NCI-H524 (cell line): ENCODE measurements at places on chromosomes 6 and 20.

DNA sequence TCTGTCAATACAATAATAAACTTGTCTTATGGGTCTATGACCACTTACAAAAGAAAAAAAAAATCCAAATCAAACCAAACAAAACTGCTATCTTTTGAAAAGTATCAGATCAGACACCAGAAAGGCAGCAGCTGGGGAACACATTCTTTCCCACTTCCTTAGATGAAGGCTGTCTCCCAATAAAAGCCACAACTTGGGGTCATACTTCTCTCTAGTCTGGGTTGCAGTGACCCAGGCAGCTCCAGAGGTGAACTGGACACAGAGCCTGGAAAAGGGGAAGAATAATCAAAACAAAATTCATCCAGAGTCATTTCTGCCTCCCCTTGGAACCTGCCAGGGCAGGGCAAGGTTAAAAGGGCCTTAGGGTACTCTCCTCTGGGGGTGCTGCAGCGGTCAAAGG is 19.1 kb downstream of the ATXN1 start:
- DNase-seq = no peak

DNA sequence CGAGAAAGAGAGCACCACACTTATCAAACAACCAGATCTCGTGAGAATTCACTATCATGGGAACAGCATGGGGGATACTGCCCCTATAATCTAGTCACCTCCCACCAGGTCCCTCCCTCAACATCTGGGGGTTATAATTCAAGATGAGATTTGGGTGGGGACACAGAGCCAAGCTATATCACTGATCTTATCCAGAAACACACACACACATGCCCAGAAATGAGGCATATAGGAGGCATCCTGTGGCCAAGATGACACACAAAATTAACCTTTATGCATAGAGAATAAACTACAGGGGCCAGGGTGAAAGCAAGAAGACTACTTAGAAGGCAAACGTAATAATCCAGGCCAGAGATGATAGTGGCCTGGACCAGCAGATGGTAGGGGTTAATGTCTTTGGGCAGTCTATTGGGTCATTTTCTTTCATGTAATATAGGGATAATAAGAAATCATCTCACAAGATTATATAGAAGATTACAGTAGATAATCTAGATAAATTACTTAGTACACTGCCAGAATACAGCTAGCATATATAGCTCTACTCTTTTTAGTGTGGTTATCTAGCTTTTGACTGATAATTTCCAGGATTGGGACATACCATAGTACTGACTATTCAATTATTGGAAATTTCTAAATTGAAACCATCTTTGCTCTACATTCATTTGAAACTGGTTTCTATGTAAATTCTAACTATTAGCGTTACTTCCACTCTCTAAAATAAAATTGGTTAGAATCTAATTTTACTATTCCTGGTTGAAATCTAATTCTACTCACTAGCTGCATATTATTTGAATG is 20.0 kb downstream of the RNF144B start:
- DNase-seq = no peak

DNA sequence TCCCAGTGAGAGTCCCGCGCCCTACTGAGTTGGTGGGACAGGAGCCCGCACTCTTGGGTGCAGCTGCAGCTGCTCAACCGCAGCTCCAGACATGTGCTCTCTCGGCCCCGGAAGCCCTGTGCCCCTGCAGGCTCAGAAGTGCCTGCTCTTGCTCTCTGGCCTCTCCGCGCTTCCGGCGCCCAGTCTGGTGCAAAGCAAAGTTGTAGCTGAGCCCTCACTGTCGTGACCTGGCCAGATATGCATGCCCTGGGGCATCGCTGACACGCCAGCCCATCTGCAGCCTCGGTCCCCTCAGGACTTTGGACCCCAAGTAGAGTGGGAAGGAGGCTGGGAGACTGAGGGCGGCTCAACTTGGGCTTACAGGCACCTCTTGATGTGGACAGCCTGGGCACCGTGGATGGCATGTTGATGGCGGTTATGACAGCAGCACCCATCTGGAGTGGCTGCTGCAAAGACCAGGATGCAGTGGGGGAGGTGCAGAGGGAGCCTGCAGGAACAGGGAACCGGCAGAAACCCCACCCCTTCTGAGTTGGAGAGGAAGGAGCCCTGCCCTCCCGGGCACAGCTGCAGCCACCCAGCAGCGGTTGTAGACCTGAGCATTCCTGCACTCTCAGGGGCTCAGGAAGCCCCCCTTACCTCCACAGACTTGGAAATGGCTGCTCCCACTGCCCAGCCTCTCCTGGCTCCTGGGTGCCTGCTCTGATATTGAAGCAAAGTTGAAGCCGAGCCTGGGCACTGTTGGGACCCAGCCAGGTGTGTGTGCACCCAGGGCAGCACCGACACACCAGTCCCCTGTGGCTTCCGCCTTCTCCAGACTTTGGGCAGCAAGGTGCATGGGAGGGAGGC is 462.6 kb downstream of the TBC1D32 start:
- no peak for DNase-seq

DNA sequence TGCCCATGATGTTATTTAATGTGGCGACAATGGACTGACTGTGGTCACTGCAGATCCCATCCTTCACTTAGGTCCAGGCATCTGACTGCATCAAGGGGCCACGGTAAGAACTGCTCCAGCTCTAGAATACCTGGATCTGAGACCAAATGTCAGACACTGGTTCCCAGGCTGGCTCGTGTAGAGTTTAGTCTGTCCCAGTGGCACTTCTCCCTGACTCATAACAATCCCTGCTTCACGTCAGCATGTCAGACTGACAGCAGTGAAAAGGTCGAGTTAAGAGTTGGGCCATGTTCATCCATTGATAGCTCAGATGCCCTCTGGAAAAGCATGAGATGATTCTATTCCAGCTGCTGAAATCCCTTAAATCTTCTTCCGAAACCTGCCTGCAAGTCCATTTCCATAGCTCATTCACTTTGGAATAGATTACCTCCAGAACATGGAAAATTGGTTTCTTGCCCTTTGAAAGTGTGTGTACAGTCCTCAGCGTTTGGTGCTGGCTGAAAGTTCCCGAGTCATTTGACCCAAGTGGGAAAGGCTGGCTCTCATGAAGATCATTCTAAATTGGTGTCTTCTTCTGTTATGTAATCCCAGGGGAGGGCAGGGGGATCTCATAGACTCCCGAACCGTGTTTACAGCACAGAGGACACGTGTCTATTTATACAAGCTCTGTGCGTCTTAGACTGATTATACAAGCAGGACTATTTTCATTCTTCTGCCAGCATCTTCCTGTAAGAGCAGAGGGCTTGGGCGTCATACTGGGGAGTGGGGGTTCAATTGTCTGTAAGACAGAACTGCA is 160.8 kb downstream of the ZDHHC14 start:
- DNase-seq = no peak

DNA sequence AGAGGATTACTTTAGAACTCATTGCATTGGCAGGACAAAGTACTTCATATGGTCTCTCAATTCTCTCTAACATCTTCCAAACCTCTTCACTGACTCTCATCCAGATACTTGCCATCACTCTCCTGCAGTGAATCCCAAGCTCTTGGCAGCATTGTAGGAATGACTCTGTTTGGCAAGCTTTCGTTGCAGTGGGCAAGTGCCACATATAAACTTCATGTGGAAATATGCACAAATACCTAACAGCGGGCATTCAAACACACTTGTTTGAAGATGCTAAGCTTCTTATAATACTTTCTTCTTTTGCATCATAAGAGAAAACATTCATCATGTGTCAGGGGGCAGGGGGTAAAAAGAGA is 86.2 kb upstream of the F13A1 start:
- no peak for DNase-seq

- no peak for DNase-seq
Observed at GRCh38 chr6:138817799-138818198, 21.9 kb downstream of the ECT2L start.

DNA sequence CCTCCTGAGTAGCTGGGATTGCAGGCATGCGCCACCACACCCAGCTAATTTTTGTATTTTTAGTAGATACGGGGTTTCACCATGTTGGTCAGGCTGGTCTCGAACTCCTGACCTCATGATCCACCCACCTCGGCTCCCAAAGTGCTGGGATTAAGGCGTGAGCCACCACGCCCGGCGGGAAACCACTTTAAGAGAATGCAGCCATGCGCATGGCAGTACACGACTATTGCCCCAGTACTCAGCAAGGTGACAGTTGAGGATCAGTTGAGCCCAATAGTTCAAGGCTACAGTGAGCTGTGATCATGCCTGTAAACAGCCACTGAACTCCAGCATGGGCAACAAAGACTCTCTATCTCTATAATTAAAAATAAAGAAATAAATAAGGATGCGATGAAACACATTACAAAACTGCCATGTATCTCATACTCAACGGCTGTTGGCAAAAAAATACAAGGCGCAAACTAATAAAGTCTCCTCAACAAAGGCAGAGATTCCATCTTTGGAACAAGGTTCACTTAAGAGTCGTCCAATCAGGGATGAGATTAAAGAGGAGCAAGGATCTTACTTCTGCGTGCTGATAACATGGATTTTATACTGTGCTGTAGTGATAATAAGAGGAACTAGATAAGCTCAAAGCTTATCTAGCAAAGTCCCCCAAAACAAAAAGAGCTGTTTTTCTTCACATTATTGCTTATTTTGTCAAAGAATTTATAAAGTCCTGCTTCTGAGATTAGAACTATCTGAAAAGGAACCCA is 51.1 kb downstream of the STAU1 start:
- no peak for DNase-seq

- no peak for DNase-seq
Observed at GRCh38 chr20:8020314-8021079, 936 bp upstream of the TMX4 start.

- peak; percentile 82 for DNase-seq
Observed at GRCh38 chr6:8803181-8803760, 367.9 kb upstream of the SLC35B3 start.

- no peak for DNase-seq
Observed at GRCh38 chr6:29617782-29618554, 15.0 kb downstream of the GABBR1 start.

GRCh38 chr6:28523241-28523622 is 2.4 kb upstream of the GPX5 start:
- DNase-seq = peak; percentile 5

DNA sequence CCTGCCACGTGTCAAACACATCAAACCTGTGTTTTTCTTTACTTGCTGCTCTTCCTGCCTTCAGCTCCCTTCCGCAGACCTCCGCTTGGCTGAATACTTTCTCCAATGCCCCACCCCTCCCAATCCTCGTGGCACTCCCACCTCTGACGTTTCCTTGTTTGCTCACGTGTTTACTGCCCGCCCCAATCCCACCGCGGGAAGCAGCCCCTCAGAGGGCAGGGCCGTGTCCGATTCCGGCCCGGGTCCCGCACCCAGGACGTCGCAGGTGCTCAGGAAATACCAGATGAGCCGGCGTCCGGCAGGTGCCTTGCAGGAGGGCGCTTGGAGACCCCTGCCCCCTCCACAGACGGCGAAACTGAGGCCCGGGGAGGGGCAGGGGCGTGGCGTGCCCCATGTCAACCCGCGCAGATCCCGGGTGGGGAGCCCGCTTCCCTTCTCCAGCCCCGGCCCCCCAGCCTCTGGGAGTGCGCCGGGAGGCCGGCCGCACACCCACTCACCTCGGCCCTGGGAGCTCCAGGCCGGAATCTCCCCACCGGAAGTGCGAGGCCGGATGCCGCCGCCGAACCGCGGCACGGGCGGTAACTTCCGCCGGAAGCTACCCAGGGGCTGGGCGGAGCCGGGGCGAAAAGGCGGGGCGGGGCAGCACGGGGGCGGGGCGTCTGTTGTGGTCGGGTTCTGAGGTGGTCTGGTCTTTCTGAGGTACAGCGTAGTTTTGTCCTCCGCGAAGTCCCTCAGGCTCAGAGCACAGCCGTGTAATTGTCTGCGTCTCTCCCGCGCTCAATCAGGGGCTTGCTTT is 42.3 kb downstream of the ELMO2 start:
- DNase-seq = peak; percentile 42

DNA sequence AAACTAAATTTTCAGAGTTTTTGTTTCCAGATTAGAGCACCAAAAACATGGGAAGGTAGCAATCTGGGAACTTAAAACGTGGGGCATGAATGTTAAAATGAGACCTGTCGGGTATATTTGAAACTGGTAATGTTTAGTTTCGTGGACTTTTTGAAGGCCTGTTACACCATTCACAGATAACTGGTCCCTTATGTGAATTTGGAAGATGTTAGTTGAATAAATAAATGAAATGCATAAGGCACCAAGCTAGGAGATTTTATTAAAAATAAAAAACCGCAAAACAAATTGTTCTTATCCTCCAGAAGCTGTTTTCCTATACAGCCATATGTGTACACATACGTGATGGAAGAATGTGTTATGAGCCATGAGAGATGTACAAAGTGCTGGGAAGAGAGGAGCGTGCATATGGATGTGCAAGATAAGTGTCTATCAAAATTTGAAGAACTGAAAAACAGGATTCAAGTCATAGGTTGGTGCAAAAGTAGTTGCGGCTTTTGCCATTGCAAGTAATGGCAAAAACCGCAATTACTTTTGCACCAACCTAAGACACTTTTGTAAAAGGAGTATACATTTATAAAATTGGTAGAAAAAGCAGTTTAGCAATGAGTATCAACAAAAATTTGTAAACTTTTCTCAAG is 700 bp upstream of the MCUR1 start:
- DNase-seq = no peak

- DNase-seq = no peak
Observed at GRCh38 chr6:111663692-111664564, 58.2 kb upstream of the TRAF3IP2 start.
